ENCODE measurements at places on chromosomes 5 and 9.

GRCh38 chr9:136119883-136120393 lies 1.3 kb upstream of the TMEM250 start:
- no peaks in the 10 kb centered on the region for H3K4me1 ChIP-seq
- H3K36me3 ChIP-seq: no peaks in the 10 kb centered on the region
- peak overlapping the region; percentile 56 for H3K27ac ChIP-seq

- H3K36me3 ChIP-seq: no peaks in the 10 kb centered on the region
- H3K27me3 ChIP-seq: no peaks in the 10 kb centered on the region
- no peak for DNase-seq
- H3K4me3 ChIP-seq: no peak overlapping the region
- peaks cover 4% of the 10 kb centered on the region for H3K4me1 ChIP-seq
These were observed 169.4 kb downstream of the APBA1 start for GRCh38 chr9:69502671-69503301.

DNA sequence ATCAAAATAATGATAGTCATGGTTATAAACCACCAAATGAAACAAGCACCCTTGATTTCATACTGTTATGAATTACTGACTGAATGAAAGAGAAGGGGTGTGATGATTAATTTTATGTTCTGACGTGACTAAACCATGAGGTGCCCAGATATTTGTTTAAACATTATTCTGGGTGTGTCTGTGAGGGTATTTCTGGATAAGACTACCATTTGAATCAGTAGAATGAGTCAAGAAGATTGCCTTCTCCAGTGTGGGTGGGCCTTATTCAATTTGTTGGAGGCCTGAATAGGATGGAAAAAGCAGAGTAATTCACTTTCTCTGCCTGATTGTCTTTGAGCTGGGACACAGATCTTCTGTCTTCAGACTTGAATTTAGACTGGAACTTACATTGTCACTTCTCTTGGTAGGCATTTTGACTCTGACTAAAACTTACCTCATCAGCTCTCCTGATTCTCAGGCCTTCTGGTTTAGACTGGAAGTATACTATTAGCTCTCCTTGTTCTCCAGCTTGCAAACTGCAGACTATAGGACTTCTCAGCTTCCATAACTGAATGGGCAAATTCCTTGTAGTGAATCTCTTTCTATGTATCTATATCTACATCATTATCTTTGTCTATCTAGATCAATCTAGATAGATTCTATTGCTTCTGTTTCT lies 321.9 kb upstream of the TARS1 start:
- H3K4me1 ChIP-seq: no peaks in the 10 kb centered on the region
- no peaks in the 10 kb centered on the region for H3K36me3 ChIP-seq
- no peak for DNase-seq
- no peaks in the 10 kb centered on the region for H3K27me3 ChIP-seq
- H3K4me3 ChIP-seq: no peak overlapping the region

- no peaks in the 10 kb centered on the region for H3K4me1 ChIP-seq
- H3K36me3 ChIP-seq: no peaks in the 10 kb centered on the region
- H3K27me3 ChIP-seq: peaks cover 47% of the 10 kb centered on the region
- DNase-seq: no peak
- H3K4me3 ChIP-seq: no peak overlapping the region
These were observed 5.2 kb downstream of the GFI1B start for GRCh38 chr9:132983491-132984201.

GRCh38 chr5:42677156-42677842 lies 79.3 kb upstream of the CCDC152 start:
- no peaks in the 10 kb centered on the region for H3K4me1 ChIP-seq
- peaks cover 2% of the 10 kb centered on the region for H3K36me3 ChIP-seq
- H3K4me3 ChIP-seq: no peak overlapping the region
- no peaks in the 10 kb centered on the region for H3K27me3 ChIP-seq
- H3K27ac ChIP-seq: no peak overlapping the region

GRCh38 chr9:90121762-90122161 lies 517.0 kb downstream of the GADD45G start:
- peaks cover 3% of the 10 kb centered on the region for H3K36me3 ChIP-seq
- no peaks in the 10 kb centered on the region for H3K4me1 ChIP-seq
- no peak overlapping the region for H3K27ac ChIP-seq
- no peak overlapping the region for H3K4me3 ChIP-seq
- no peak for DNase-seq

GRCh38 chr5:132389051-132389331 lies 19.5 kb downstream of the SLC22A5 start:
- H3K27ac ChIP-seq: peak overlapping the region; percentile 98
- H3K36me3 ChIP-seq: peaks cover 10% of the 10 kb centered on the region
- peaks cover 65% of the 10 kb centered on the region for H3K4me1 ChIP-seq
- no peak overlapping the region for H3K4me3 ChIP-seq
- H3K27me3 ChIP-seq: no peaks in the 10 kb centered on the region

- no peak for DNase-seq
- H3K4me3 ChIP-seq: no peak overlapping the region
- H3K27ac ChIP-seq: peak overlapping the region; percentile 91
- peaks cover 41% of the 10 kb centered on the region for H3K4me1 ChIP-seq
These were observed 24.6 kb downstream of the RAPGEF6 start for GRCh38 chr5:131610198-131611063.

GRCh38 chr5:151628112-151628823 lies 37.1 kb upstream of the FAT2 start:
- H3K36me3 ChIP-seq: no peaks in the 10 kb centered on the region
- peaks cover 9% of the 10 kb centered on the region for H3K4me1 ChIP-seq

- peaks cover 3% of the 10 kb centered on the region for H3K4me1 ChIP-seq
- H3K36me3 ChIP-seq: no peaks in the 10 kb centered on the region
- H3K27ac ChIP-seq: no peak overlapping the region
- no peak overlapping the region for H3K4me3 ChIP-seq
- no peak for DNase-seq
These were observed 7.5 kb upstream of the GTF3C5 start for GRCh38 chr9:133023117-133023890.

DNA sequence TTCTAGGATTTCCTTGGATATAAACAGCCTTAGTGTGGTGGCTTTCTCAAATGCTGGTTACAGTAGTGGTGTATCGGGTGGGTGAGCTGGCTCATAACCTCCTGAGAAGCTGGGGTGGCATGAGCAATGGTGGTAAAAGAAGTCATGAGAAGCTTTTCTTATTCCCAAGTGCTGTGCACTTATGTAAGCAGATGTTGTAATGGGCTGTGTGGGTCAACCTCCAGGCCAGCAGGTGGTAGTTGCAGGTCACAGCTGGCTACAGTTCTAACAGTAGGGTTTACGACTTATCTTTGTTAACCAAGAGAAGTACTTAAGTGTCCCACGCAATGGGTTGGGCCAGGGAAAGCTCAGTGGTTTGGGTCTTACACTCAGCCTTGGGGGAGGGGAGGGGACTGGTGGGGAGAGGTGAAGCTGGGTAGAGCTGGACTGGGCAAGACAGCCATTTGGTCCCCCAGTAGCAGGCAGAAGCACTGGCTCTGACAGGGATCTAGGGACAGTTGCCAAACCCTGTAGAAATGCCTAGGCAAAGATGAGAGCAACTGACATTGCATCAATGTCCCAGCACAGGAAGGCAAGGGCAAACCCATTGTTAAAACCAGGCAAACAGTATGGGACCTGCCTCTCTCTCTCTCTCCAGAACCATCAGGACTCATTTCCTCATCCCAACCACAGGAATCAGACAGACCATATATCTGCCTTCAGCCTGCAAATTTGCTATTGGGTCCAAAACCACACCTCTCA lies 76.8 kb downstream of the RNF130 start:
- H3K4me3 ChIP-seq: no peak overlapping the region
- no peak for DNase-seq
- H3K36me3 ChIP-seq: peaks cover 41% of the 10 kb centered on the region

DNA sequence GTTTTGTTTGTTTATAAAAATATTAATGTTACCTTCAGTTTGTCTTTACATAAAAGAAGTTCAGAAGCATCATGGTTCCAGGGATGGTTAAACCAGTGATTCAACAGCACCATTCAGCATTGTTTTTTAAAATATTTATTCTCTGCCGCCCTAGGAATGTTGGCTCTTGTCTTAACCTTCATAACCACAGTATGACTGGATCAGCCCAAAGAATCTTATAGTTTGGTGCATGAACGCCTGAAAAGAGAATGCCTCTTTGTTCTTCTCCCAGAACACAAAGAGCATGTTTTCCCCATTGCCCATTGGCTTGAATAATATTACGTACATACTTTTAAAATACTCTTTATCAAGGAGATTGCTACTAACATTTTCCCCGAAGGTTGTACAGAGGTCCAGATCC lies 413.4 kb downstream of the ANXA1 start:
- no peak overlapping the region for H3K27ac ChIP-seq
- no peaks in the 10 kb centered on the region for H3K36me3 ChIP-seq
- no peaks in the 10 kb centered on the region for H3K27me3 ChIP-seq
- H3K4me3 ChIP-seq: no peak overlapping the region
- no peaks in the 10 kb centered on the region for H3K4me1 ChIP-seq
- no peak for DNase-seq

GRCh38 chr9:70404261-70404660 lies 10.2 kb downstream of the KLF9 start:
- H3K36me3 ChIP-seq: no peaks in the 10 kb centered on the region
- no peak for DNase-seq
- H3K27ac ChIP-seq: no peak overlapping the region

- no peaks in the 10 kb centered on the region for H3K27me3 ChIP-seq
- no peak overlapping the region for H3K27ac ChIP-seq
- no peak overlapping the region for H3K4me3 ChIP-seq
- no peaks in the 10 kb centered on the region for H3K4me1 ChIP-seq
These were observed 57.9 kb downstream of the ABHD17B start for GRCh38 chr9:71853084-71853483.

GRCh38 chr5:83721953-83722901 lies 1.6 kb upstream of the HAPLN1 start:
- peaks cover 50% of the 10 kb centered on the region for H3K4me1 ChIP-seq
- peak; percentile 55 for DNase-seq
- H3K36me3 ChIP-seq: no peaks in the 10 kb centered on the region
- H3K4me3 ChIP-seq: peak overlapping the region; percentile 89

DNA sequence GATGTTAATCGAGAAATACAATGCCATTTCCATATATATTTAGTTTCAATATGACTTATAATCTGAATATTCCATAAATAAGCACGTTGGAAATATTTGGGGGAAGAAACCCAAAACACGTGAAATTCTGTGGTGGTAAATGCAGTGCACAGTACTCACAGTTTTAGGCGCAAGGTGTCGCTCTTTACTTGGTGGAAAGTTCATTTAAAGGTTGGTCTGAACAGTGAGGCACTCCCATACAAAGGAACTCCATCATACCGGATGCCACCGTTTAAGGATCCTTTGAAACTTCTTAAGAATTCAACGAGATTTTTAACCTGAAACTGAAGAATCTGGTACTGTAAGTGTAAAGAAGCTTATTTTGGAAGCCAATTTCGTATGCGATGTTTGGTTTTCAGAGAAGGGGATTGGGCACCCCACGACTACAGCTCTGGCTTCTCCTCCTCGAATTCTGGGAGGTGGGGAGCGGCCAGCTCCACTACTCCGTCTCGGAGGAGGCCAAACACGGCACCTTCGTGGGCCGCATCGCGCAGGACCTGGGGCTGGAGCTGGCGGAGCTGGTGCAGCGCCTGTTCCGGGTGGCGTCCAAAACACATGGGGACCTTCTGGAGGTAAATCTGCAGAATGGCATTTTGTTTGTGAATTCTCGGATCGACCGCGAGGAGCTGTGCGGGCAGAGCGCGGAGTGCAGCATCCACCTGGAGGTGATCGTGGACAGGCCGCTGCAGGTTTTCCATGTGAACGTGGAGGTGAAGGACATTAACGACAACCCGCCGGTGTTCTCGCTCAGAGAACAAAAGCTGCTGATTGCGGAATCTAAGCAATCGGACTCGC lies at the start of gene PCDHA11:
PCDHA11 (plus strand) TSS at position 237 of the 834 bp plus-strand sequence; CDS start at position 384, 147 bp downstream.
- H3K36me3 ChIP-seq: peaks cover 49% of the 10 kb centered on the region
- H3K27ac ChIP-seq: peak within 1 kb of the TSS; percentile 81
- H3K27me3 ChIP-seq: no peaks in the 10 kb centered on the region
- peak within 1 kb of the TSS; percentile 80 for H3K4me3 ChIP-seq
- H3K4me1 ChIP-seq: peaks cover 5% of the 10 kb centered on the region
- DNase-seq: no peak

- no peak for DNase-seq
- H3K36me3 ChIP-seq: no peaks in the 10 kb centered on the region
- H3K4me3 ChIP-seq: no peak overlapping the region
- H3K27ac ChIP-seq: no peak overlapping the region
These were observed 6.0 kb upstream of the RICTOR start for GRCh38 chr5:39080168-39080567.

DNA sequence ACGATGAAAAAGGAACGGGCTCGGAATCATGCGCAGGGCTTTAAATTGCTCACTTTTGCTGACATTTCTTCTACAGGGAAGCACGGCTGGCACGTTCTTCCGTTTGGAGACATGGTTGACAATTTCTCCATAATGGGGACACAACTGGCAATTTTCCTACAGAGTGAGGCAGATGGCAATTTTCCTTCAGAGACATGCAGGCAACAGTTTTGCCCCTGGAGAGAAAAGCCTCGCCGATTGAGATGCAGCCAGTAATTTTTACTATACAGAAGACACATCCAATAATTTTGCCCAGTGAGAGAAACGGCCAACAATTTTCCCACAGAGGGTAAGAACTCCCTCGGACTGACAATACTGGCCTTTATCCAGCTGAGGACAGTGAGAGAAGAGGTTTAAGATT lies 90.9 kb upstream of the GPR151 start:
- H3K27ac ChIP-seq: no peak overlapping the region
- H3K4me1 ChIP-seq: peaks cover 25% of the 10 kb centered on the region
- H3K36me3 ChIP-seq: peaks cover 7% of the 10 kb centered on the region
- no peaks in the 10 kb centered on the region for H3K27me3 ChIP-seq

DNA sequence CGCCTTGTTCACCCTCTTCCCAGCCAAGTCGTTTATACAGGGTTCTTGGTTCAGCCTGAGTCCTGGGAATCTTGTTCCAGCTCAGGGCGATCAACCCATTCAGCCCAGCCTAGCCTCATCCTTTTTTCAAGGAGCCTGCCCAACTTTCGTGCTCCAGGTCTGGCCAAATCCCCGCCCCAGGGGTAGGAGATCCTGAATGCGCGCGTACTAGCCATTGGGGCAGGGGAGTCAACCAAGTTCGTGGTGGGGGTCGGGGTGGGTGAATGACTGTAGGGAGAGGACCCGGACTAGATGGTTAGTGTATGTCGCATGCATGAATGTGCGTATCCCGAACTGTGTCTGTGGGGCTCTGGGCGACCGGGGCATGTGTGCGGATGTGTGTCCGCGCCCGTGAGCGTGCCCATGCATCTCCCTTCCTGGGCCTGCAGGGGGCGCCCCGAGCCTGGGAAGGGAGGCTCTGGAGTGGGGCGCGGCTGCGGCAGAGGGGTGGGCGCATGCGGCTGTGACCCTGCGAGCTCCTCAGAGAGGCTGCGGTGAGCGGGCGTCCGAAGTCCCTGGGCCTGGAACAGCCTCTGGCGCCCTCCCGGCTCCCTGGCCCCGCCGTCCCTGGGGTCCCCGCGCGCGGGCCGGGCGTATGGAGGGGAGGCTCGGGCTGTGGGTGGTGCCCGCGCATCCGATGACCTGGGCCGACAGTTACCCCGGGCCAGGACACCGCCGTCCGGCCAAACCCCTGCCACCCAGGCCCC lies 8.7 kb downstream of the CCL21 start:
- peak; percentile 87 for DNase-seq
- H3K4me3 ChIP-seq: peak overlapping the region; percentile 65
- H3K27me3 ChIP-seq: peaks cover 38% of the 10 kb centered on the region
- peaks cover 10% of the 10 kb centered on the region for H3K4me1 ChIP-seq
- no peaks in the 10 kb centered on the region for H3K36me3 ChIP-seq
- no peak overlapping the region for H3K27ac ChIP-seq
